ENCODE measurements at places on chromosomes 7 and 10.

DNA sequence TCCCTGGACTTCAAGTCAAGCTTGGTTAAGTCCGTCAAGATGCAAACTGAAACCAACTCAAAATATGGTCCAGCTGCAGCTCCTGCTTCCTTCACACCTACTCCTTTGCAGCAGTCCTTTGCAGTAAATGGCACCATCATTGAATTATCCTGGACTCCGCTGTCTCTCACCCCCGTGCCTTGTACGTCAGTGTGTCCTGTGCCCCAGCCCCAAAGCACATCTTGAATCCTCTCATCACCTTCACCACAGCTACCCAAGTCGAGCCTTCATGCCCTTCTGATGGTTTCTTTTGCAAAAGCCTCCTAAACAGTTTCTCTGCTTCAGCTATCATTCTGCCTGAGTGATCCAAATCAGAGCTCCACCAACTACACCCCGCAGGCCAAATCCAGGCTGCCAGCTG is 88.4 kb upstream of the LEP start:
- DNase-seq = no peak

DNA sequence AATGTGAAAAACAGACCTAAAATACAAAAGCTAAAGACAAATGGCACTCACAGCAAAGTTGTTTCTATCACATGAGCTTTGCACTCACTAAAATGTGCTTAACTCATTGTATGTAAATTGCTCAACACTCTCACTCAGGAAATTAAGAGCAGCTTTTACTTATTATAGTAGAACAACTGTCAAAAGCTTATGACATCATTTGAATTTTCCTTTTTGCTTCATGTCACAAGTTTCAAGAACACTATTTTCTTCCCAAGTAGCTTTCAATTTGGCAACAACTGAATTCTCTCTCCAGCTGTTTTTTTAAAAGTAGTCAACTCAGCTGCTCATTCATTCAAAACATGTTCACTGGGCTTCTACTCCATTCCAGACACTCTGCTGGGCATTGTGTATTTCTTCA is 46.9 kb downstream of the ATE1 start:
- DNase-seq = no peak

DNA sequence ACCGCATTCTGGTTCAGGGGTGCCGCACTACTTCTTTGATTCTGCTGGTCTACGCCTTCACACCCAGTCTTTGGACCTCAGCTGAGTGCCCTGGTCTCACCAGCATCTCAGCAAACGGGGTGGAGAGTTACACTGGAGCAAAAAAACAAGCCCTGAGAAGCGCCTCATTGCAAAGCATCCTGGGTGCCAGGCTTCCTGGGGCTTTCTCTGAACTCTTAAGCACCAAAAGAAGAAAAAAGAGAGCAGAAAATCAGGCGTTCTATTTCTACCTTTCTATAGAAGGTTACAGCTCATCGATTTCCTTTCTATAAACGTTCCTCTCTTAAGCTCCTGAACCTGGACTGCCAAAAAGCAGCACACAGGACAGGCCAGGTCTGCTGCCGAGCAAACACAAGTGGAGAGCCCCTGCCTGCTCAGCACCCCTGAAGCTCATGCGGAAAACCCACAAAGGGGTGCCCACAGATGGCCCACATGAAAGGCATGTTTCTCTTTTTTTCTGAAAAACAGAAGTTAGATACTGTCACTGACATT is 217.9 kb downstream of the SFMBT2 start:
- DNase-seq = peak; percentile 27

GRCh38 chr10:117968354-117969182 is 78.2 kb downstream of the RAB11FIP2 start:
- DNase-seq = no peak

- no peak for DNase-seq
These were observed 3.4 kb downstream of the HOXA10 start for GRCh38 chr7:27170426-27171324.

DNA sequence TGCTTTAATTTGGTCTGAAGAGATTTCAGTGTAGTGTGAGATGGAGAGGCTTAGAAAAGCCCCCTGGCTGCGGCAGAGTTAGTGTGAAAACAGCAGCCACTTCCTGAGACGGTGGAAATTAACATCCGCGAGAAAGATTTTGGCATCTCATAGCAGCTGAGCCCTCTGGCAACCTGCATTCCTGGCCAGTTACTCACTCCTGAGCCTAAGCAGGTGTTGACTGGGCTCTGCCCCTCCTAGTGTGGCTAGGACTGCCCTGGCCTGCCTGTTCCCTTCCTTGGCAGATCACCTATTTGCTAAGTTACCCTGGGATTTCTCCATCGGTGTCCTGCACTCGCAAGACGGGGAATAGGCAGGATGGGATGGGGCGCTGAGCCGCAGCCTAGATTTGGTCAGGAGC is 57.6 kb upstream of the LMTK2 start:
- DNase-seq = no peak

DNA sequence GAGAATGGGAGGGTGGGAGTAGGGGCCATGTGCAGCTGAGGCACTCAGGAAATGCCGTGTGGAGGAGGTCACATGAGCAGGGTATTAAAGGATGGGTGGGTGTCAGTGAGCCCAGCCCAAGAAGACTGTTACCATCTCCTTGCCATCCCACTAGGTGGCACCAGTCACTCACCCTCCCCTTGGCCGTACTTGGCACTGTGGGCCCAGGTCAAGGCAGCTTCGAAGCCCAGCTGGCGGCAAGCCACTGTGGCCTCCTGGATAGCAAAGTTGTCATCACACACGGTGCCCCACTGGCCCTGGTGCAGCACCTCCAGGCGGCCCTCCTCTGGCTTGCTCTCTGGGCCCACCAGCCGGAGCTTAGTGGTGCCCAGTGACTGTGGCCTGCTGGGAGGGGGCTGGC is 5.4 kb downstream of the LOXL4 start:
- DNase-seq = no peak

GRCh38 chr10:110067960-110068770 is 60.4 kb downstream of the ADD3 start:
- no peak for DNase-seq

DNA sequence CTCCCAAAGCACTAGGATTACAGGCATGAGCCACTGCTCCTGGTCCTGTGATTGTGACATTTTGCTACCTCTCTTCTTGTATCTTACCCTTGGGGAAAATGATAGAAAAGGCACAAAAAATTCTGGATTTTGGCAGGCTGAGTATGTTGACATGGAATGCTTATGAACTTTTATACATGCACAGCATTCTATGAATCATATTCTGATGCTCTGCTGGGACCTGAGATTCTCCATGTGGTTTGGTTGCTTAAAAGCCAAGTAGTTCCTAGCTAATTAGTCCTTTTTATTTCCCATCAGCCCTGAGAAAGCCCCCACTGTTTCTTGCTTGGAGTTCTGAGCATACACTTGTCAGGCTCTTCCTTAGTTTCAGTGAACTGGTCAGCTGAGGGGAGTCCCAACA is 8.3 kb upstream of the KAZALD1 start:
- DNase-seq = no peak

DNA sequence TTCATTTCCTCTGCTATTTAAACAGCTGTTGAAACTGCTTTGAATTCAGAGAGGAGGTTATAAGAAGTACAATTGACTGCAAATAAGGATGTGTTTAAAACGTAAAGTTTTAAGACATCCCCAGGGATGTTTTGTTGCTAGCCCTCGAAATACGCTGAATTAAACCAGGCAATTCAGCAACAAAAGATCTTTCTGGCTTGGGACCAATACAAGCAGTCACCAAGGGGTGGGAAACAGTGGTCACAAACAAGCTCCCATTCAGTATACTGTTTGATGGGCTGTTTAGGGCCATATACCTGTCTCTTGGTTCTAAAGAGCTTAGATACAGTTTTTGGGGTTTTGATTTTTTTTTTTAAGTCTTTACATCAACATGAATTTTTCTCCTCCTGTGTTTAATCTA is 446.3 kb upstream of the POT1 start:
- DNase-seq = no peak

GRCh38 chr10:29063806-29064644 is 224.8 kb upstream of the LYZL1 start:
- no peak for DNase-seq

- DNase-seq = no peak
These were observed 64.8 kb upstream of the SEC61G start for GRCh38 chr7:54823776-54824175.

GRCh38 chr10:121152033-121152432 is 300.9 kb downstream of the WDR11 start:
- no peak for DNase-seq

- DNase-seq = no peak
These were observed 820 bp upstream of the OTUD1 start for GRCh38 chr10:23437963-23438546.

DNA sequence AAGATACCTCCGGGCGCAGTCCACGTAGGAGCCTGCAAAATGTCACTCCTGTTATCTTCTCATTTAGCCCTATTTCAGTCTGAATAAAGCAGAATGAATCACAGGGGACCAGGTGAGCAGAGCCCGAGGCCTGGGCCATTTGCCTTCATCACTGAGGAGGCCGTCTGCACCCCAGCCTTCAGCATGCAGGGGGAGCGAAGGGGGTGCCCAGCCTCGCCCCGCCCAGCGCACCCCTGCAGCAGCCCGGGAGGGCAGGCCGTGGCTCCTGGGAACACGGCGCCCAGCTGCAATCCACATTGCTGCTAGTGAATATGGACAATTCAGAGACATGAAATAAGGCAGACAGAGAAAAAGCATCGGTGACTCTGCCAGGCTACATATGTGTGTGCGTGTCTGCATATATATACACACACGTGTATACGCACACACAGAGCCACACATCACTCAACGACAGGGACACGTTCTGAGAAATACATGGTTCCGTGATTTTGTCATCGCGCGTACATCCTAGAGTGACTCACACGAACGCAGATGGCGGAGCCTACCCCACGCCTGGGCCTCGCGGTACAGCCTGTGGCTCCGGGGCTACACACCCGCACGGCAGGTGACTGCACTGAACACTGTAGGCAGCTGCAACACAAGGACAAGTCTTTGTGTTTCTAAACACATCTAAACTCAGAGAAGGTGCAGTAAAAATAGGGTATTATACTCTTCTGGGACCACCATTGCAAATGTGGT is 15.2 kb upstream of the ELFN1 start:
- DNase-seq = no peak

- DNase-seq = no peak
These were observed 613.5 kb downstream of the PTPRN2 start for GRCh38 chr7:157973971-157974677.

- DNase-seq = no peak
These were observed 81.8 kb downstream of the PTPRZ1 start for GRCh38 chr7:121954803-121955202.

GRCh38 chr7:21412410-21412851 is 15.5 kb upstream of the SP4 start:
- DNase-seq = no peak

DNA sequence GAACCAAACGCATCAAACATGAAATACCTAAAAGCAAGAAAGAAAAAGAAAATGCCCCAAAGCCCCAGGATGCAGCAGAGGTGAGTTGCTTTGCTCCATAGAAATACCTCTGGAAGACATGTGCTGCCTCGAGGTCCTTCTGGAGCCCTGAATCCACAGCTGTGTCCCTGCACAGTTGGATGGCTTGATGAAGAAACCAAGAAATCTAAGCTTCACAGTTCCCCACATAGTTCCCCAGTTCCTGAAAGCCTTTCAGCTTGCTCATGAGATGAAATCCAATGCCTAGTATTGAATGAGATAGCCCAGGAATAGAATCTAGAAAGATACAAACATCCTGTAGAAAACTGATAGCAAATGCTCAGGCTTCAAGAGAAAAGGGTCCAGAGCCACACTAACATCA is 182.8 kb downstream of the RTKN2 start:
- DNase-seq = no peak

DNA sequence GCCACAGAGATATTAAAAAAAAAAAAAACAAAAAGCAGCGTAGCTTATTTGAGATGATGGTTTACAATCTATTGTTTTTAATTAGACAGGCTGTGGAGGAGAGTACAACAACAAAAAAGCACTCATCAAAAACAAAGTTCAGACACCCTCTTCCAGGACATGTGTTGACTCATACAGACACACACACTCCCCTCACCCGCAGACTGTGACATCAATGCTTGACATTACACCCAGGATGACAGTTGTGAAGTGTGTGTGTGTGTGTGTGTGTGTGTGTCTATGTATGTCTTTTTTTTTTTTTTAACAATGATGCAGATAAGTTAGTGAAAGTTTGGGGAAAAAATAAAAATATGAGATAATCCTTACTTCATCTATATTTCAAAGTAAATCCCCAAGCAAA is 303.6 kb downstream of the GPAM start:
- DNase-seq = no peak

GRCh38 chr10:103605359-103606096 is 112.0 kb downstream of the NEURL1 start:
- DNase-seq = peak; percentile 17

- no peak for DNase-seq
These were observed 22.4 kb upstream of the HABP2 start for GRCh38 chr10:113530476-113530875.

- no peak for DNase-seq
These were observed 89.2 kb downstream of the ARID5B start for GRCh38 chr10:61990761-61991135.

DNA sequence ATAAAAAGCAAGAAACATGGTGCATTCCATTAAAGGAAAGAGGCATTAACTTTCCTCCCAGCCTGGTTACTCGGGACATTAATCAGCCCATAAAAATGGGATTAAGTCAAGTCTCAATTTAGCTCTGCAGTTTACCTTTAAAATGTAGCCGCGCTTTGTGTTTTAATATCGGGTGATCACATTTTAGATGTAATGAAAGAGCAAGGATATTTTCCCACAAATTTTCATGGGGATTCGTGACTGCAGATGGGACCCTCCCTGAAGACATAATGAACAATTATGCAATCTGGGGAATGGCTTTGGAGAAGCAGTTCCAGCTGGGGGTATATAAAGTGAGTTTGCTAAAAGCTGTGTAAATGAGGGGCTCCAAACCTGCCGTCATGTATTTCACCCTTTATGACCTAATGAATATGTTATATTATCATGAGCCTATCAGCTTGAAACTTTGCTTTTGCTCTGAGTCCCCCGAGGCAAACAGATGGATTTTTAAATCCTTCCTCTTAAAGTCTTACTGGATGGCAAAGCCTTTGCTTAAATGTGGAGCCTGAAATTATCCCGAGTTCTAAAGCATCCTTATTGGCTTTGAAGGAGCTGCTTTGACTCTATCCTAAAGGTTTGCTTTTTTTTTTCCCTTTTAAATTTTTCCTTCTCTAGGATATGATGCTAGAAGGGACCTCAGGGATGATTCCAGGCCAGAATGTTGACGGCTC is 31.8 kb downstream of the BAMBI start:
- DNase-seq = no peak

- DNase-seq = no peak
These were observed 57.0 kb upstream of the EFCAB10 start for GRCh38 chr7:105638334-105638733.

DNA sequence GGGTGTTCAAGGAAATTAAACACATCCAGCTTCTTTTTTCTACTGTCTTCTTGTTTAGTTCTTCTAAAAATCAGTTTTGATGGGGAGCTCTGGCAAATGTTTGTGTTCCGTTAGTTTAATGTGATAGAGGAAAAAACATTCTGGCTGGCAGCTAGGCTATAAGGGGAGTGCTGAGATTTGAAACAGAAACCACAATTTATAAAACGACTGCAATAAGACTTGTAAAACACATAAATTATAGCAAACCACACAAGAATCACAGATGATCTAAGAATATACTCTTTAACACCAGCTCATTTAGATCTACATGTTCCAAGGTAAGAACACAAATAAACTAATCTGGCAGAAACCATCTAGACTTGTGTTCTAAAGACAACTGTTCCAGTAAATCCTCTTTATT is 425.5 kb downstream of the CNTNAP2 start:
- no peak for DNase-seq

- DNase-seq = no peak
These were observed 48.3 kb upstream of the PAX2 start for GRCh38 chr10:100697070-100697469.

Data from stimulated activated CD4-positive, alpha-beta T cell treated with anti-CD3 and anti-CD28 coated beads, TNF-alpha, amount 100 ng/mL, for 1 hour (primary cell).